ENCODE measurements at places on chromosomes 2 and 18.

DNA sequence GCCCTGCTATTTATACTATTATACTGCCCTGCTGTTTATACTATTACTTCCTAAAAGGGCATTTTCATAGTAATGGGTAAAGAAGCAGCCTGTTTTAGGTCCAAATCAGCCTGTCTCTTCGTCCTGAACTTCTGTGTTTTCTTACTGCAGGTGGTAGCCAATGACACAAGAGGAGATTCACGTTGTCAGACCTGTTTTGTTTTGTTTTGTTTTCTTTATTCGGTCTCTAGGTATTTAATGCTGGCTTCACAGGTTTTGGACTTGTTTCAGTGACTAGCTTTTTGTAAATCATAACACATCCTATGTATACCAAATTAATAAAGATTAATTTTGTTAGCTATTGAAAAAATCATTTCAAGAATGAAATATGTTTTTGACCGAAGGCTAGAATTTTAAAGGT is 116.4 kb downstream of the MAP3K20 start:
- no peak for DNase-seq

DNA sequence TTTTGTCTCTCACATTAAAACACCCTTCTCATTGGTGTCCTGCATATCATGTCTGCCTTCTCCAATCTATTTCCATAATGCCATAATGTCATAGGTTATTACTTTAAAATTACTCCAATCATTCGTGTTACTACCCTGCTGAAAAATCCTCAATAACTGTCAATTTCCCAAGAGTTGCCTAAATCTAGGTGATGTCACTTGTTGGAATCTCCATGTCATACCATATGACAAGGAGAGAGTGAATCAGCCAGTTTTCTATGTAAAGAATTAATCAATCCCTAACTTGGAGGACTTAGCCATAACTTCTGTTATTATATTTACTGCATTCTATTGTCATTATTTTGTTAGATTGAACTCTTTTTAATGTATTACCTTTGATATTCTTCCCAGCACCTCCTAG is 62.5 kb downstream of the PHLPP1 start:
- DNase-seq = no peak

GRCh38 chr18:3645384-3646156 is 195.6 kb downstream of the TGIF1 start:
- no peak for DNase-seq

- DNase-seq = no peak
Measured at GRCh38 chr2:175832866-175833265, 169.2 kb downstream of the LNPK start.
